ENCODE measurements at places on chromosomes 1 and 21.

DNA sequence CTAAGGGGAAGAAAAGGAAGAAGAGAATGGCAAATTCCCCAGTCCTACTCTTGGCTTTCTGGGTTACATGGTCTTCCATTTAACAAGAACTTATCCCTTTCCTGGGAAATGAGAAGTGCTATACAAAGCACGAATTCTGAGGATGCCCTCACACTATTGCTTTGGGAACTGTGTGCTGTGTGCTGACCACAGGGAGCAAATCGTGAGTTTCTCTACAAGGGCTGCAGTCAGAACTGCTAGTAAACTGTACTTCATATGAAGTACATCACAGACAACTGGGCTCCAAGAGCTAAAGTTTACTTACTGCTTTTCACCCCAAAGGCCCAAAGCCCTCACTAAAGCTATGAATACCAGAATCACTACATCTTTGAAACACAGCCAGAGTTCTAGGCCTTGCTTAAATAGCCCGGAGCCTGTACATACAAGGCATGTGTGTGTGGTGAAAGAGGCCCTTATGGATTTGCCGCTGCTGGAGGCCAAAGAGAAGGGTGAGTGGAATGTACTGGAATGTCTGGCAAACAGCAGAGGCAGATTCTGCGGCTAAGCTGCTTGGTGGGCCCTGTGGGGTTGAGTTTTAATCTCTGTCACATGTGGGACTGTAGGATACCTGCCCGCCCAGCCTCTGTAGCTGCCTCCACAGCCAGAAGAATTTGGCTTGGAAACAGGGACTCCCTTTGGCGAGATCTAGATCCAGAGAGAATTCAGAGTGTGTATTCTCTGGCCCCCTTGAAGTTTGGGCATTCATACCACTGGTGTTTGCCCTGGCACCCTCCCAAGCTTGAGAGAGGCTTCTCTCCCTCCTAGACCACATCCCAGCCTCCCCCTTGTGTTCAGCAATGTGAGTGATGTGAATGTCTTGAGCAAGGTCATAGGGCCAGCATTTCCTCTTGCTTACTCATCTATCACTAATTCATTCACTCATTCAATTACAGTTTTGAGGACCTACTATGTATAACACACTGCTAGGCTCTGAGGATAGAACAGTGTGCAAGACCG lies 21.9 kb upstream of the TRIM67 start:
- DNase-seq = no peak

GRCh38 chr1:28104866-28105467 lies 16.6 kb upstream of the EYA3 start:
- DNase-seq = no peak

GRCh38 chr21:14241297-14241696 lies 25.3 kb downstream of the RBM11 start:
- no peak for DNase-seq

DNA sequence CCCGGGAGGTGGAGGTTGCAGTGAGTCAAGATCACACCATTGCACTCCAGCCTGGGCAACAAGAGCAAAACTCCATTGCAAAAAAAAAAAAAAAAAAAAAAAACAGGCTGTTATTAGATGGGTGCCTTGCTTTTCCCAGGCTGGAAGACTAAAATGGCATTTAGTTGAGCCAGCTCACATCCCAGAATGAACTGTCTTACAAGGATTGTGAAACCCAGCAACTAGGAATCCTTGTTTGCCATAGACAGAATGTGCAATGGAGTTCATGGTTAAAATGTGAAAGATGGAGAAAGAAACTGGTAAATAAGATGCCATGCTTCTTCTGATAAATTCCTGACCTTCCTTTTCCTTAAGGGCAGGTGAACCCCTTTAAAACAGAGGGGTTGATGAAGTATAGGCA lies 215.8 kb upstream of the GREM2 start:
- no peak for DNase-seq

DNA sequence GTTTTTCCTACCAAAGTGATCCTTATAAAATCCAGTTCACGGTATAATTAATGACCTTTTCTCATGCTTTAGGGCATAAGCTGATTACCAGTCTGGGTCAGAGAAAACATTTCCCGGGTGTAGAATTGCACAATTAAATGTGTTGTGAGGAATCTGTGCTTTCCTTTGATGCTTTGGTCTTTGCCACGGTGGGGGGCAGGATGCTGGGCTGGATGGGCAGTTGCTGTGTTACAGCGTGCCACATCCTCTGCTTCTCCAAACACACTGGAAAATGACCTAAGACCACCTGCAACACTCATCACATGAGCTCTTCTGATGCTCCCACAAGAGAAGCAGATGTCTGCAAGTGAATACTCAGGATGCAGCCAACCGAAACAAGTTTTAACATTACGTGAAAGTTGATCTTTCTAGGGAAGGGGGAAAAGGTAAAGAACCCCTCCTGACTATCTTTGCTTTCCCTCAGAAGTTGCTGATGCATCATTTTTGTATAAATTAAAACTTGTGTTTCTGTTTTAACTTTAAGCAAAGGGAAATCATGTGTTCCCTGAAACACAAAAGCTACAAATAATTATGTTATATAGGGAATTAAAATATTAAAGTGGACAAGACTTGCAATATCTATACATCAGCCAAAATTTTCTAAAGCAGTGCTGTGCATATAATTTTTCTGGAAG lies 515.3 kb upstream of the NR5A2 start:
- no peak for DNase-seq

DNA sequence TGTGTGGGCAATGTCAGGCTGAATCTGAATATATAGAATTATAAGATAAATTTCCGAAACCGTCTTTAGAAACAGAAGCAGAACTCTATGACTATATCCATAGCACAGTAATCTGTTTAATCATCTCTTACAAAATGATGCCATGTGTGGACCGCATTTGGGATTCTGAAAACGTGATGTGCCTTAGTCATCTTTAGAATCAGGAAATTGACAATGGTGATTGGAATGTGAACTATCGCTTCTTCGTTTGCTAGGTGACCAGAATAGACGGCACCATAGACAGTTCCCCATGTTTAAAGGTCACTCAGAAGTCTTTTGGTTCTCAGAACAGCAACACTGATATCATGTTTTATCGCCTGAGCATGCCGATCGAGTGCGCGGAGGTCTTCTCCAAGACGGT lies 300.3 kb downstream of the ZP4 start:
- no peak for DNase-seq

DNA sequence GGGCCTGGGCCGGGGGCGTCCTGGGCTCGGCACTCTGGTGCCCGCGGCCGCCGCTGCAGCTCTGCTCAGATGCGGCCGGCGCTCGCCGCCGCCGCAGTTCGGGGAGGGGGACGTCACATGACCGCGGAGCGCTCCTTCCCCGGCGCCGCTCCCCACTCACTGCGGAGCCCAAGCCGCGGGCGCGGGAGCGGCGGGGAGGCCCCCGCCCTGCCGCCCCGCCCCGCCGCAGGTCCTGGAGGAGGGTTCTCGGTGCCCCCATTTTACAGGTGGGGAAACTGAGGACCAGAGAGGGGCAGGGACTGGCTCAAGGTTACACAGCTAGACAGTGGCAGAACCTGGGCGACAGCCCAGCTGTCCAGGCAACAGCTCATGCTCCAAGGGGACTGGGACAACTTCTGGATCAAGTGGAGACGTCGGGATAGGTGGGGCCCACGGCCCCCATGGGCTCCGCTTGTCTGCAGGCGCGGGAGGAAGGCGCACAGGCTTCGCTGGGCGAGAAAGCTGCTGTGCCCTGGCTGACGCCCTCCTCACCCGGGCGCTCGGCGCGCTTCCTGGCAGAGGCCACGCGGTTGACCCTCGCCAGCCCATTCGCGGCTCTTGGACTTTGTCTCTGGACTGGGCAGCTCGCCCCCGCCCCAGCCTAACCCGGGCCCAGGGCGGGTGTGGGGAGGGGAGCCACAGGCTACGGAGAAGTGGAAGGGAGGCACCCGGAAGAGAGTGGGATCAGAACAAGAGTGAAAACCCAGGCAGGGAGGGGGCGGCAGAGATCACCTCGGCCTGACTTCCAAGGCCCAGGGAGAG lies at the start of gene RAP1GAP:
Gene RAP1GAP, minus strand, starts transcription at position 100 of the 801 bp plus-strand sequence. CDS start 49,325 bp downstream, outside the sequence.
- DNase-seq = no peak

- no peak for DNase-seq
These were observed 47.8 kb downstream of the CHML start for GRCh38 chr1:241592273-241592958.

DNA sequence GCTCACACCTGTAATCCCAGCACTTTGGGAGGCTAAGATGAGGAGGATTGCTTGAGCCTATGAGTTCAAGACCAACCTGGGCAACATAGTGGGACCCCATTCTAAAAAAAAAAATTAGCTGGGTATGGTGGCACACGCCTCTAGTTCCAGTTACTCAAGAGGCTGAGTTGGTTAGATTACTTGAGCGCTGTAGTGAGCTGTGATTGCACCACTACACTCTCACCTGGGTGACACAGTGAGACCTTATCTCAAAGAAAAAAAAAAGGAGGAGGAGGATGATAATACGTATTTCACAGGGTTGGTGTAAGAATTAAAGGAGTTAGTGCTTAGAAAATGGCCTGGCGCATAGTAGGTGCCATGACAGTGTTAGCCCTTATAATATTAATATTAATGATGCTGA lies 144.1 kb downstream of the PLXNA2 start:
- no peak for DNase-seq

GRCh38 chr1:56799605-56800400 lies 19.4 kb downstream of the FYB2 start:
- no peak for DNase-seq

GRCh38 chr1:54135436-54136120 lies 17.2 kb downstream of the CDCP2 start:
- DNase-seq = no peak

GRCh38 chr1:175054736-175055135 lies 12.9 kb upstream of the TNN start:
- DNase-seq = no peak

GRCh38 chr1:232252546-232253118 lies 377.3 kb downstream of the SIPA1L2 start:
- DNase-seq = no peak

DNA sequence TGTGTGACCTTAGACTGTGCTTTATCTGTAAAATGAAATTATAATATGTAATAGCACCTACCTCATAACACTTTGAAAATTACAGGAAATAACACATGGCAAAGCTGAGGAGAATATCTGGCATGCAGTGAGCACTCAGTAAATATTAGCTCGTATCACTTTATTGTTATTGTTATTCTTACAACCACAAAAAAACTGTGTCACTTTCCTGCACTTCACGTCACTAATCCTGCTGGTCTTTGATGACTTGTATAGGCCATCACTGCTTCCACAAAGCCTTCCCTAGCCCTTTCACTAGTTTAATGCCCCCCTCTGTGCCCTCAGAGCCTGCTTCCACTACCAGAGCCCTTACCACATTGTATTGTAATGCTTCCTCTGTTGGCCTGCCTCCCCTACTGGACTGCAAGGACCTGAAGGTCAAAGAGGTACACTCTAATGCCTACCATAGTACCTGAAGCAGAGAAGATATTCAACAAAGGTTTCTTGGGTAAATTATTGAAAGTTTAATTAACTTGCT lies 231.6 kb downstream of the NFIA start:
- no peak for DNase-seq

- DNase-seq = no peak
These were observed 169.1 kb downstream of the CDC7 start for GRCh38 chr1:91669584-91670350.

DNA sequence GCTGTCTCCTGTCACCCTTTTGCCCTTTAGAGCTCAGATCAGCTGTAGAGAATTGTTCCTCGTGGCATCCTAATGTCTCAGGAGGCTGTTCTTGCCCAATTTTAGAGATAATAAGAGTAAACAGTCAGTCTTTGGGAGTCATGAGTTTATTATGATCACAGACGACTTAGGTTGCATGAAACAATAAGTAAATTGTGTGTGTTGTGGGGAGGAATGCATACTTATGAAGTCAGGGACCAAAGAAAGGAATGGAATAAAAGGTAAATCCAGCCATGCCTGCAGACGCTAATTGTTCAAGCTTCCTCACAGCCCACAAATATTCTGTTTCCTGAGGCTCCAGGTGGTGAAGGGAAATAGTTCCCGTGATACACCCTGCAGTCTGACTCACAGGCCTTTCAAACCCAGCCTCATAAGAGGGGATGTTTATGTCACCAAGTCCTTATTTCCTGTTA lies 897 bp downstream of the EPHX4 start:
- DNase-seq = no peak

GRCh38 chr1:10867138-10867721 lies 70.8 kb upstream of the CASZ1 start:
- no peak for DNase-seq

DNA sequence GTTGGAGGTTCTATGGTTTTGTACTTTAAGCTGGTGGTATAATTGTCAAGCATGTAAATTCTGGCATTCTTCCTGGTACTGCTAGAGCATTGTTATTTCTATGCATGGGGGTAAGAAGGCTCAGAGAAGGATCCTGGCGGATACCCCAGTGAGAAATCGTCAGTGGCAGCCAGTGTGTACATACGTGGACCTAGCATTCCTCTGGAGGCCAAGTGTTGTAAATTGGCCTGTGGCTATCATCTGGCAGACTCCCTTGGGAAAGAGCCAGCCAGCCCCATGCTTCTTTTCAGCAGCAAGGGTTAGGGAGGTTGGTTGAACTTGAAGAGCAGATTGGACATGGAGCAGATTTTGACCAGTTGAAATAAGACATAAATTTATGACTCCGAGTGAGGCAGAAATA lies 5.2 kb upstream of the AGO3 start:
- no peak for DNase-seq

GRCh38 chr1:18907021-18907916 lies 4.9 kb upstream of the ALDH4A1 start:
- DNase-seq = no peak

DNA sequence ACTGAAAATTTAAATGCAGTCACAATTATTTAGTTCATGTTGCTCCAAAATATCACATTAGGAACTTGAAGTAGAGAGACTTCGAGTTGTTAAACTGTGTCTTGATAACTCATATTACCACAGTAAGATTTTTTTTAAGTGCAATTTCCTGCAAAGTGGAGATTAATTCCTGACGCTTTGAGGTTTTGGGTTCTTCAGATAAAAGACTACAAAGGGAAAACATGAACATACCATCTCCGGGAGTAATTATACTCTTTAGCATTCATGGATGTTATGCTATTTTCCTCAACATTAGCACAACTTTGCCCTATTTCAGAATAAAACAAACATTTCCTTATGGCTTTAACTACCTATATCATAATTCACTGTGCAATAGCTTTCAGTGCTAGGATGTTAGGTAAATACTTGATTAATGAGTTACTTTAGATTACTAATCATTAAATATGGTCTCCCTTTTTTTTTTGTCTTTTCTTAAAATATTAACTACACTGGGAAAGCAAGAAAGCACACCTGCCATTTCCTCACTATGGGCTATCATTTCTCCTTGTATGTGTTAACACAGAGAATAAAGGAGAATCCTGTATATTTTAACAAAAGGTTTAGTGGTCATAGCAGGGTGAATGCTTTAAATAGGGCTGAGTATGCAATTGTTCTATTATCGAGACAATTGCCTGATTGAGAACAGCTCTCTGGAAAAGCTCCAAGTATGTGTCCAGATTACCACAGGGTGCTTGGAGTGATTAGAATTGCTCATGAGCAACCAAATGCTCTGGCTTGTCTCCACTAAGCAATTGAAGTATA lies 252.5 kb upstream of the C1orf105 start:
- DNase-seq = no peak
